ENCODE measurements at places on chromosomes 6 and 20. TPM values are rescaled to one million over a fixed set of nuclear protein-coding genes. Genes with fewer than 3 reads are reported as not detected.

DNA sequence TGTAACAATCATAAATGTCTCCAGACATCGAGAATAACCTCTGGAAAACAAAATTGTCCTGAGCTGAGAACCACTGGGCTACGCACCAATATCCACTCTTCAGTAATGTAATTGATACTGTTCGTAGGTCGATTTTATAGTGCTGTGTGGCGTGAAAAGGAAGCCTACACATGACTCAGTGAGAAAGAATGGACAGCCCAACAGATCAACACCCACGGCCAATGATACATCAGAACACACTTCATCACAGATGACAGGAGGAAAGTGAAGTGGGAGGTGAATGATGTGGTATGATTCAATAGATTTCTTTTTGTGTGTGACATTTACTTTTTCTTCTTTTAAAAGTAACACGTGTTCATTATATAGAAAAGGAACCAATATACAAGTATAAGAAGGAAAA, 93.5 kb downstream of the RPS12 start:
- DNase-seq, result no peak

GRCh38 chr6:85168146-85168545, 281.7 kb upstream of the NT5E start:
- no peak for DNase-seq

- no peak for DNase-seq
These were observed 973.3 kb downstream of the EPHA7 start for GRCh38 chr6:92446052-92446451.

DNA sequence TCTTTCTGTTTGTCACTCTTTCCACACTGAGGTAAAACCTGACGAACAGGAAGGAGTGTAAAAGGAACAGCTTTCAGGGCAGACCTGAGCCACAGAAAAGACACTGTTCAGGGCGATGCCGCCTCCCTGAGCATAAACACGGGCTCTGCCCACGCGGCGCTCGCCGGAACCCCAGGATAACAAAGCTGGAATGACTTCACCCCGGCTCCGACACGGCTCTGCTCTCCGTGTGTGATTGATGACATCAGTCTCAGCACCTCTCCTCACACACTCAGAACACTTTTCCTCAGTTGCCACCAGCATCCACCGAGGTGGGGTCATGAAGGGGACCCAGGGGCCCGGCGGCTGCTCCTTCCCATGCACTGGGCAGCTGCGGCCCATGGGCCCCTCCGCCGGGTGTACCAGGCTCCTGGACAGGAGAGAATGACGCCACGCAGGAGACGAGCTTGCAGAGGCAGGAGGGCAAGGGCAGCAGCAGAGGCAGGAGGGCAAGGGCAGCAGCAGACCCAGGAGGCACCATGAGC, 43.6 kb downstream of the DLL1 start:
- no peak for DNase-seq

GRCh38 chr6:143368426-143368825, 82.1 kb downstream of the ADAT2 start:
- no peak for DNase-seq

FITM2 gene
- 10.1 TPM for polyA plus RNA-seq

ECT2L gene
- 0.35 TPM for polyA plus RNA-seq

DNA sequence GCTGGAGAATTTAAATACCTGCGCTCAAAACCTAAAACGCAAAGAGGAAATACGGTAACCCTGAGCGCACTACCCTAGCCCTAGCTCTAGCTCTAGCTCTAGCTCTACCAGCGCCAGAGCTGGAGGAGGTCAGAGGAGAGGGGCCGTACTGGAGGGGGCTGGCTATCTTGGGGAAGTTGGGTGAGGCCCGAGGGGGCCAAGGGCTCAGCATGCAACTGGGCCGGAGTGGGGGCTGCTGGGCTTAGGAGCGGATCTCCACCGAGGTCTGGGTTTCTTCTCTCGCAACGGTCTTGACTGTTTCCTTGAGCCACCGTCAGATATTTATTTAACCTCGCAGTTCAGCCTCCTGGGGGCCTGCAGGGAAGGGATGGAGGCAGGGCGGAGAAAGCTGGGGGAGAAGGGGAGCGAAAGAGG, 91.0 kb downstream of the NCR2 start:
- DNase-seq, result no peak

DNA sequence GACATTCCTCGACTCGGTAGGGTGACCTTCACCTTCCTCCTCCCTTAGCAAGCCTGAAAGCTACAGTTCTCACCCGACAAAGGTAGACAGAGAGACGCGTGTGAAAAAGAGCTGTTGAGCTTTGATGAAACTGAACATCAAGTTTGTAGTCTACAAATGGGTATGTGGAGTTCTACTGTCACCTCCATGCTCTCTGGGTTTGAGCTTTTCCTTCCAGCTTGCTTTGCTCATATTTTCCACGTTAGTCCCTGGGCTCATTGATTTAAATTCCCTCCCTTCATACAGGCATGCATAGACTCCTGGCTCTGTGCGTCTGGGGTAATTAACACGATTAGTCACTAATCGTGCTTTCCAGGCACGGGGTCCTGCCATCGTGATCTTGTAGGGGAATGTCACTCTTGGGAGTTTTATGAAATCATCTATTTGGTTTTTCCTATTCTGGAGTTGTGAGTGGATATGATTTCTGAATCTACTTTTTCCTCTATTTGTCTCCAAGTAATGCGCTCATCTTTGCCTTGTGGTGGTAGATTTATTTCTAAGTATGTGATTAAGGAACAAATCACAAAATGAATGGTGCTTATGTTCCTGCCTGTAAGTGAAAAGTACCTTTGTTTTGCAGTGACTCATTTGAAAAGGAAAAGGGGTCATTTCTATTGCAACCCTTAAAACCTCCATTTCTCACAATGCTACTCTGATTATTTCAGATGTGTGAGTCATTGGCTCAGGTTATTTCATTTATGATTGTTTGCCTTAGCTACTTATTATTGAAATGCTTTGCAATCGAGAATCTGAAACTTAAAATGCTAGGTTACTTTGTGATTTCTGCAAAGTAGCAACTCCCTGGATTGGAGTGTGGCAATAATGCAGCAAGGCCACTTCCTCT, 154.6 kb downstream of the ZDHHC14 start:
- DNase-seq, result no peak

GRCh38 chr6:157845493-157846259, 22.6 kb downstream of the SNX9 start:
- no peak for DNase-seq

GRCh38 chr6:150238846-150239407, 96.1 kb downstream of the PPP1R14C start:
- no peak for DNase-seq

DNA sequence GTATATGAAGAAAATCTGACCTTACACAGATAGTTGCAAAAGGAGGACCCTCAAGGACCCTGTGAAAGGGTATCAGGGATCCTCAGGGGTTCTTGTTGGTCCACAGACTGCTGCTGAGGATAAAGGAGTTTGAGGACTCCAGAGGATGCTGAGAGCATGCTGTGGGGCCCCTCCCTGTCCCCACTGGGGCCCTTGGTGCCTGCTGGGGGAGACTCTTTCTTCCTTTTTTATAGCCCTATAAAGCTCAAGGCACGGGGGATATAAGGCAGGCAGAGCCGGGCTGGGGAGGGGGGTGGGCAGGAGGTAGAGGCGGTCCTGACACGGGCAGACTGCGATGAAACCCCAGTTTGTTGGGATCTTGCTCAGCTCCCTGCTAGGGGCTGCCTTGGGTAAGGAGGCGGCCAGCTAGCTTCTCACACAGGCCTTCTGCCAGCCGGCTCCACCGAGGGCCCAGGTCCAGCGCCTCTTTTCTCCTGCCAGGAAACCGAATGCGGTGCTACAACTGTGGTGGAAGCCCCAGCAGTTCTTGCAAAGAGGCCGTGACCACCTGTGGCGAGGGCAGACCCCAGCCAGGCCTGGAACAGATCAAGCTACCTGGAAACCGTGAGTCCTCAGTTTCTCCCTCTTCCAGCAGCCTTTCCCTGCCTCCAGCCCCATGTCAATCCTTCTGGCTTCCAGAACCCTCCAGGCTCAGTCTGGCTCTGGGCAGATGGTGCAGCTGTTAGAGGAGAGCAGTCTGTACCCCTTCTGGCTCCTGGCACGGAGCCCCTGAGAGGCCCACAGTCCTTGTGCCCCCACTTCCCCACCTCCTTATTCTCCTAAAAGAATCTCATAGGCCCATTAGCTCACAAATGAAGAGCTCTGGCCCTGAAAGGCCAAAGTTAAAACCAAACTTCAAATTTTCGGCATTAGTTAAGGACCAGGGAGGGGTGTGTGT, at the start of gene LY6G6D:
LY6G6D (plus strand) TSS at position 327 of the 937 bp plus-strand sequence; CDS start at position 335, 8 bp downstream.
- no peak for DNase-seq
